Stimulated activated CD8-positive, alpha-beta memory T cell treated with anti-CD3 and anti-CD28 coated beads, Interleukin-4, amount 100 ng/mL, for 4 hours (primary cell): ENCODE measurements at places on chromosomes 11 and 22.
A peak's percentile ranks its signal among the peaks of the same experiment; 100 is the strongest.

DNA sequence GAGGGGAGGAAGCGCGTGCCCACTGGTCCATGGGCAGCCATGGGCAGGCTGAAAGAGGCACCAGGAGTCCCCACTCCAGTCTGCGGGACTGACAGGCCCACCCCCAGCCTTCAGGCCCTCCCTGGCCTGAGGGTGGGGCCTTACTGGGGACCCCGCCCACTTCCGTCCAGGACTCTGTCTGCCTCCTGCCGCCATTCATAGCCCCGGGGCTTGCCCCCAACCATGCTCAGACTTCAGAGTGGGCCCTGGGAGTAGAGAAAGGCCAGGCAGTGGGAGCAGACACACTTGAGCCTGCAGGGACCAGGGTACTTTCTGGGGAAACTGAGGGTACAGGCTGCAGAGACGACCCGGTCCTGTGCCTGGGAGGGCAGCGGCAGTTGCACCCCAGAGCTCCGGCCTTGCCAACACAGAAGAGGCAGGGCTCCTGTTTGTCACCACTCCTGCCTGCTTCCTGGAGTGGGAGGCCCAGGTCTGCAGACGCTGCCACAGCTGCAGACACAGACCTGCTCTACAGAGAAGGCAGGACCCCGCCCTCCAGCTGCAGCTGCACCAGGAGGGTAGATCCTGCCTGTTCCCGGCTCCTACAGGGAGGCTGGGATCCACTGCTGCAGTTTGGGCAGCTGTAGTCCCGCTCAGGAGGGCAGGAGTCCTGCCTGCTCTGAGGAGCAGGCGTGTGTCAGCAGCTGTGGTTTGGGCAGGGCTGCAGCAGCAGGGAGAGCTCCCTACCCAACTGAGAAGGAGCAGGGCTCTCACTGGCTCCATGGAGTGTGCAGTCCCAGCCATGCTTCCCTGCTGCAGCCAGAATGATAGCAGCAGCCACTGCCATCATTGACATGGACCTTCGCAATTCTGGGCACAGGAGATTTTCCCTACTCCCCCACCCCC lies 387.9 kb upstream of the ANO3 start:
- no peak for DNase-seq

- no peak for DNase-seq
Measured at GRCh38 chr11:10409207-10409661, 45.8 kb upstream of the AMPD3 start.

- no peak for DNase-seq
Measured at GRCh38 chr11:4662876-4663275, 19.1 kb downstream of the OR51E1 start.

- no peak for DNase-seq
Measured at GRCh38 chr11:98545544-98546175, 475.1 kb upstream of the CNTN5 start.

DNA sequence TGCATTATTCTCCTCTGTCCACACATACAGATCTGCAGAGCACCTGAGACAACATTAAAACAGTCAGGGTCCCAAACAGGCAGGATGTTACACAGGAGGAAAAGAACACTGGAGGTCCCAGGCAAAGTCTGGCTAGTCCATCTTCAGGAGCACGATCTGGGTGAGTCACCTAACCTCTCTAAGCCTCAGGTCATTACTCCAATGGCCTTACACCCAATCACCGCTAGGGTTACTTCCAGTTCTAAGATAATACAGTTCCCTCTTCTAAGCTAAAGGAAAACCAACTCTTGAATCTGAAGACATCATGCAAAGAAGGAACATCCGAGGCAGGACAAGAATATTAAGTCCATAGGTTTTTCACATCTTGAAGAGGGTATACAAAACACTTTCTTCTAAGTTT lies 24.5 kb downstream of the ASCC2 start:
- DNase-seq: no peak

- DNase-seq: peak; percentile 56
Measured at GRCh38 chr11:59560290-59560701, 49.0 kb downstream of the OR4D9 start.

GRCh38 chr22:20431511-20432192 lies 6.0 kb downstream of the SCARF2 start:
- DNase-seq: no peak

DNA sequence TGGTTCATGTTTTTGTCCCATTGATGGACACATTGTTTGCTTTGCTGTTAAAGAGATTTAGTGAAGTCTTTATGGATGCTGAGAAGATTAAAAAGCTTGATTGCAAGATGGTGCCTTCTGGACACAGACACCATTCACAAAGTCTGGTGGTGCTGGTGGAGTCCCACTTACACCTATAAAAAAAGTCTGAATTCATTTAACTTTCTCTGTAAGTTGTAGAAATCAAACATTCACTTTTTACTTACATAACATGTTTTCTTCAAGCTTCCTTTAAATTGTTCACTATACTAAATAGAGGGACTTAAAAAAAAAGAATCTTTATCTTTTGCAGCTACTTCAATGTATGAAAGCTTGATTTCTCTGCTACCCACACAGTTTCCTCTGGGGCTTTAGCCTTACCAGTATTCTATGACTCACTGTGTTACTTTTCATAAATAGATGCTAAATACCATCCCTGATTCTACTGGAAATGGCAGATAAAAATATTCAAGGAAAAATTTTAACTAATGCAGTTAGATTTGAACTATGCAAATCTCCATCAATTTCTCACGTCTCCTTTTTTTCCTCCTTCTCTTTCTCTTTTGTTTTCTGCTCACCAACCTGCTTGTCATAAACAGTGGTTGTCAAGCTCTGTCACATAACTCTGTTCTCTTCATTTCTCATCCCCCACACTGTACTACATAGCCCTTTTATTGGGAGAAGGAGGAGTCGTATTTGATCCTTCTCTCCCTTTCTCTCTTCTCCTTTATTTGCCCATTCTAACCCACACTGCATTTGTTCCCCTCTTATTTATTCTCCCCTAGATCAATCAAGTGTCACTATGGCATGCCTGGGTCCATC lies 89.7 kb downstream of the FAM76B start:
- no peak for DNase-seq

- no peak for DNase-seq
Measured at GRCh38 chr11:44564670-44565210, 723 bp upstream of the CD82 start.

DNA sequence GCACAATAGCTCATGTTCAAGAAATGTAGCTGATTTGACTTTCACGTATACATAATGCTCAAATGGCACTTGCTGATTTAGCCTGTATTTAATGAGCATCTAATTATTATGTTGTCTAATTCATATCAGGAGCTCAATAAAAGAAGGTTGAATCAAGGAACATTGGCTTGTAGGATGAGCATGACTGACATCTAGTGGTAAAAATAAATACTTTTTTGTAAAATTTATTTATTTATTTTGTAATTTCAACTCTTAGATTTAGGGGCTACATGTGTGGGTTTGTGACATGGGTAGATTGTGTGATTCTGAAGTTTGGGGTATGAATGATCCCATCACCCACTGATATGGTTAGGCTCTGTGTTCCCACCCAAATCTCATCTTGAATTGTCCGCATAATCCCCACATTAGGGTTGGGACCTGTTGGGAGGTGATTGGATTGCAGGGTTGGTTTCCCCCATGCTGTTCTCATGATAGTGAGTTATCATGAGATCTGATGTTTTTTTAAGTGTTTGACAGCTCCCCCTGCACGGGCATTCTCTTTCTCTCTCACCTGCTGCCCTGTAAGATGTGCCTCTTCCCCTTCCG lies 1.7 kb upstream of the OR52E5 start:
- DNase-seq: no peak

GRCh38 chr11:36431429-36432092 lies 78.5 kb downstream of the TRAF6 start:
- DNase-seq: no peak

DNA sequence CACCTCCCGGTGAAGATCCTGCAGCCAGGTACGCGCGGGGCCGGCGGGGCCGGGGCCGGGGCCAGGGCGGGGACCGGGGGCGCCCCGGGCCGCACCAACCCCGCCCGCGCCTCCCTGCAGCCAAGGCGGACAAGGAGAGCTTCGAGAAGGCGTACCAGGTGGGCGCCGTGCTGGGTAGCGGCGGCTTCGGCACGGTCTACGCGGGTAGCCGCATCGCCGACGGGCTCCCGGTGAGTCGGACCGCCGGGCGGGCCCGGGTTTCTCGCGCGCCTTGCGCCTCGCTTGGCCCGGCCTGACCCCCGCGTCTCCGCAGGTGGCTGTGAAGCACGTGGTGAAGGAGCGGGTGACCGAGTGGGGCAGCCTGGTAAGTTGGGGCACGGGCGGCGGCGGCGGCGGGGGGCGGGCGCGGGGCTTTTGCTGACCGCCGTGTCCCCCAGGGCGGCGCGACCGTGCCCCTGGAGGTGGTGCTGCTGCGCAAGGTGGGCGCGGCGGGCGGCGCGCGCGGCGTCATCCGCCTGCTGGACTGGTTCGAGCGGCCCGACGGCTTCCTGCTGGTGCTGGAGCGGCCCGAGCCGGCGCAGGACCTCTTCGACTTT lies 531 bp downstream of the PIM3 start:
- no peak for DNase-seq

- no peak for DNase-seq
Measured at GRCh38 chr22:23262518-23263332, 82.4 kb downstream of the BCR start.

DNA sequence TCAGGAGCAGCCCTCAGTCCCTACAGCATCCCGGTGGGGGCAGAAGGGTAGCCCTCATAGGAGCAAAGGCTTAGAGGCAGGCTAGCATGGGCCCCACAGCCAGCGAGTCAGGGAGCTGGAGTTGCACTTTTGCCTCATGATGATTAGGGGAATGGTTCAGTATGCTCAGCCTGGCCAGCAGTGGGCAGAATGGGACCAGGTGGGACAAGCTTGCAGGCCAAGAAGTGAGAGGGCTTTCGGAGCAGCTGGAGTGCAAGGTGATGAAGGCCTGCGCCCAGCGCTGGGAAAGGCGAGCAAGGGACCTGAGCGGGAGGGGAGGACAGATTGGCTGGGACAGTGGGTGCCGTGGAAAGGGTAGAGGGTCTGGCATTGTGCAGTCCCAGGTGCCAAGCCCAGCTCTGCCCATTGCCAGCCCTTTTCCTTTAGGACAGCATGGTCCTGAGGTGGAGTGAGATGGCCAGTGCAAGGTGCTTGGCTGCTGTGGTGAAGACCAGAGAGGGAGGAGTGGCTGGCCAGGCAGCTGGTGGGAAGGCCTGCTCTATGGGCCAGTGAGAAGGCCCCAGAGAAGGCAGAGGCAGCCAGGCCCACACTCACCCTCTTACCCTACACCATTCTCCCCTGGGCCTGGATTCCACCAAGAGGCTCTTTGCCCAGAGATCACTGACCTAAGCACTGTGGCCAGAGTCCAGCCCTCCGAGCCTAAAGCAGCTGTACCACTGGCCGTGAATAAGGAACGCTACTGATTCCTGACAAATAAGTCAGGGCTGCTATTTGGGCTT lies 47.9 kb upstream of the SUSD2 start:
- no peak for DNase-seq

DNA sequence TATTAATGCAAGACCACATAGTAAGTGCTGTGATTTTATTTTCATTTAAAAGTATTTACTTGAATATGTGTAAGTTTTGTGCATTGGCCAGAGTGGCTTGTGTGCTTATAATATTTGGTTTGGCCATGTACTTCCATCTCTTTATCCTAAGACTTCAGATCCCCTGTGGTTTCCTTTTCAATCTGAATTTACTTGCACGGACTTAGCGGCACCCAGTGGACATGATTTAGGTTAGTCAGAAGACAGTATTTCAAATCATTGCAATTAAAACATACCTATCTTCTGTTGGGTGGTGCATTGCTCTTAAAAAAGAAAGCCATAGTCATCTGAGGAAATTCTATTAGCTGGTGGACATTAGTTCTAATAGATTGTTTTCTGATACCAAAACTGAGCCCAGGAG lies 30.7 kb downstream of the PIWIL4 start:
- DNase-seq: no peak

GRCh38 chr11:127119356-127119755 lies 118.8 kb upstream of the KIRREL3 start:
- no peak for DNase-seq

- no peak for DNase-seq
Measured at GRCh38 chr11:117734601-117735024, 62.4 kb downstream of the DSCAML1 start.

DNA sequence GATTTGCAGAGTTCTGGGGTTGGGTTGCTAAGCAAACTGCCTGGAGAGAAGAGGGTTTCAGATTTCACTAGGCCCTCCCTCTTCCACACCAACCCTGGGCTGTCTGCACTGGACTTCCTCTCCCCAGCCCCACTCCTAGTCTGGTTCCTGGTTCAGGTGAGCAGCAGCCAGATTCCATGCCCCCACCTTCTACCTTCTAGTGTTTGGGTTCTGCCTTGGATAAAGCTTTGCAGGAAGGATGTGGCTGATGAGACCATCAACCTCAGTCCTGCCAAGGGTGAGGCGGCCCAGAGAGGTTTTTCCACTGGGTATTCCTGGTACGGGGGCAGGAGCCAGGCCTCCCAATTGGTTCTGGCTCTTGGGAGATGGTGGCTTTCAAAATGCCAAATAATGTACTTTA lies 68.3 kb downstream of the BCR start:
- DNase-seq: no peak

DNA sequence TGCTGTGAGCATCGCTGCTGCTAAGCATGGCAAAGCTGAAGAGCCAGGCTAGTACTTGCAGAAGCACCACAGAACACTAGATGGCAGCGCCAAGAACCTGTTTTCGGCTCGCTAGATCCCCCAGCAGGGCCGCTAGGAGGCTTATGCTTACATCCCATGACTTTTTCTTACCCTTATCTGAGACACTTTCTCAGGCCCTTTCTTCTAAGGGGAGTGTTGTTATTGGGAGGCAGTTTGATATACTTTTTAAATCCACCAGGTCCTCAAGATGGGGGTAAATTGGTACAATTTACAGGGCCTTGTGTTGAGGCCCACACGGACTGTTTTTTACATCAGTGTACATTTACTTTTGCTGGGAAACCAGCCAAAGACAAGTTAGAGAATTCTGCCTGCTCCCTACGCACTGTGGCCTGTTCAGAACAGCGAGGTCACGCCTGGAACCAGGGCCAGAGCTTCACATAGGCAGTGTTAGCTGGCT lies 4.0 kb downstream of the TRIM6 start:
- DNase-seq: peak; percentile 33

GRCh38 chr11:103543456-103543855 lies 434.2 kb downstream of the DYNC2H1 start:
- DNase-seq: no peak

DNA sequence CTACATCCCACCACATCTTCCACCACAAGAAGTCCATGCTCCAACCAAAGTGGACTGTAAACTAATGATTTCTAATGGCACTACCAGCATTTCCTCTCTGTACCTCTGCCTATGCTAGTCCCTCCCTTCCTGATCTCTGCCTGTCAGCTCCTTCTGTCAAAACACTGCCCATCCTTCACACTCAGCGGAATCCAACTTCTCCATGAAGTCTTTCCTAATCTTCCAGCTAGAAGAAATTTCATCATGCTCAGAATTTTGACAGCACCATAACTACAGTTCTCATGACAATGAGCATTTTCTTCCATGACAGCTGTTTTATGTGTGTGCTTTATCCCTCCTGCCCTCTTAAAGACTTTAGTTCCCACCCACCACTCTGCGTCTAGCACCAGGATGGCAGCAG lies 111.4 kb downstream of the SERGEF start:
- DNase-seq: no peak
